ENCODE measurements at places on chromosomes 16 and 17.

GRCh38 chr17:66200685-66201092, 8.8 kb upstream of the CEP112 start:
- peak; percentile 64 for DNase-seq

DNA sequence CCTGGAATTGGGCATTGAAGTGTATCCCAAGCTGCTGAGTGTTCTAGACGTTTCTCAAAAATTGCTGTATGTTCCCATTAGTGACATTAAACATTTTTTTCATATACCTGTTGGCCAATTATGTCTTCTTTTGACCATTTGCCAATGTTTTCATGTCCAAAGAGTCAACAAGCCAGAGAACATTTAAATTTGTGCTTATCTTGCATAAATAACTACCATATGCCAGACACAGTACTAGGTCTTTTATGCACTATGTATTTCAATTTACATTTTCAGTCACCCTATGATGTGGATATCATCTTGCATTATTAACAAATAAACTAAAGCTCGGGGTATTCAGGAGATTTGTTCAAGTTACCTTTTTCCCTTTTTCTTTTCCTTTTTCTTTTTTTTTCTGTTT, 632.9 kb upstream of the C16orf82 start:
- no peak for DNase-seq

- DNase-seq, result no peak
Measured at GRCh38 chr17:78432226-78433012, 54.0 kb downstream of the PGS1 start.

- no peak for DNase-seq
Measured at GRCh38 chr17:28551421-28552175, 826 bp downstream of the UNC119 start.

DNA sequence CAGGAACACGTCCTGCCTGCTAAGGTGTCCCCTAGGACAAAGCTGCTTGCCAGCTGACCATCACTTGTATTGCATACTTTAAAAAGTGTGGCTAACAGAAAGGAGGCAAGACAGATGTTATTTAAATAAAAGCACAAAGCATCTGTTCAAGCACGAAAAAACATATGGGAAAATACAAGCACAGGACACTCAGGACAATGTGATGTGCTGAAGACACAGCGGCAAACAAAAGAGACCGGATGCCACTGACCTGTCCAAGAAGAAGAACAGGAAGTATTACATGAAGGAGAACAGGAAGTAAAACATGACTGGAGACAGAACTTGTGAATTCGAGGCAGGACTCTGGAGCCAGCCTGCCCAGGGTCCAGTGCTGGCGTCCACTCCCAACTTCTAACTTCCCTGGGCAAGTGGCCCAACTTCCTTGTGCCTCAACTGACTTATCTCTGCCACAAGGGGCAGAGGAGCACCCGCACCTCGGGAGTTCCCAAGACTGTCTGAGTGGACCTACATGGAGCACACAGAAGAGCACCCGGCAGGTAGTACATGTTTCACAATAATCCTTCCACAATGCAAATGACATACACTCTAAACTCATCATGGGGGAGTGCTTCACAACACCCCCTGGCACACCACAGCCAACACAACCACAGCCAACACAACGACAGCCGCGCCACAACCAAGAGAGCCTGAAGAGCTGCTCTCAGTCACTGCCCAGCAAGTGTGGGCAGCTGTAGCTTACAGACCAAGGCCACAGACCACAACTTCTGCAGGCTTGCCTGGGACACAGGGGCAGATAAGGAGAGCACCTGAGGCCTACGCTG, 36.6 kb downstream of the ANKRD11 start:
- no peak for DNase-seq

- no peak for DNase-seq
Measured at GRCh38 chr16:57539072-57539796, 2.9 kb upstream of the CCDC102A start.

GRCh38 chr17:50186661-50187393, 14.6 kb downstream of the COL1A1 start:
- no peak for DNase-seq
